ENCODE measurements at places on chromosomes 6 and 20. TPM values are rescaled to one million over a fixed set of nuclear protein-coding genes. Genes with fewer than 3 reads are reported as not detected.

Gene RSPH9
- not detected for total RNA-seq

DNA sequence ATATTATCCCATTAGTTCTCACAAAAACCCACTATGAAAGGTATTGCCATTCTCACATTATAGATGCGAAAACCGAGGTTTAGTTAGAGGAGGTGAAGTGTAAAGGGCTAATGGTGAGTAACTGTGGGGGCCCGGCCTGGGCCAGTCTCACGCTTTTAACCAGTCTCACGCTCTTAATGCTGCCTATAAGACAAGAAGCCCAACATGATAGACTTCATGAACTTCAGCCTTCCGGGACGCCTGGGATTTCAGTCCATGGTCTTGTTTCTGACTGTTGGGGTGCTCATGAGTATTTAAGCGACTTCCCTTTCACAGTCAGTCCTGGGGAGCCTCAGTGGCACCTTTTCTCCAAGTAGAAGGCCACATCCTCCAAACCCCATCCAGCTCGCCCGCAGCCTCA is 31.7 kb downstream of the AGPAT4 start:
- H3K27ac ChIP-seq = peak overlapping the region; percentile 38
- no peak overlapping the region for H3K4me3 ChIP-seq
- no peaks in the 10 kb centered on the region for H3K36me3 ChIP-seq
- H3K27me3 ChIP-seq = no peaks in the 10 kb centered on the region
- H3K4me1 ChIP-seq = no peaks in the 10 kb centered on the region

GRCh38 chr20:22974354-22974753 is 60.8 kb upstream of the SSTR4 start:
- H3K36me3 ChIP-seq = no peaks in the 10 kb centered on the region
- no peaks in the 10 kb centered on the region for H3K4me1 ChIP-seq
- no peak overlapping the region for H3K27ac ChIP-seq
- no peaks in the 10 kb centered on the region for H3K27me3 ChIP-seq
- no peak for DNase-seq
- H3K4me3 ChIP-seq = no peak overlapping the region

Gene TCF21
- total RNA-seq = not detected

Gene LRRC1
- 2.5 TPM for total RNA-seq

GRCh38 chr20:24316731-24317130 is 152.7 kb upstream of the SYNDIG1 start:
- no peak for DNase-seq
- H3K4me3 ChIP-seq = no peak overlapping the region
- H3K36me3 ChIP-seq = no peaks in the 10 kb centered on the region
- H3K27ac ChIP-seq = no peak overlapping the region

- H3K27me3 ChIP-seq = no peaks in the 10 kb centered on the region
- peak overlapping the region; percentile 54 for H3K4me3 ChIP-seq
- DNase-seq = no peak
- H3K4me1 ChIP-seq = peaks cover 86% of the 10 kb centered on the region
These were observed 124.8 kb upstream of the NEDD9 start for GRCh38 chr6:11357285-11357684.

Measured in naive thymus-derived CD8-positive, alpha-beta T cell (primary cell).